Stimulated activated CD8-positive, alpha-beta memory T cell treated with anti-CD3 and anti-CD28 coated beads, Interleukin-4, amount 100 ng/mL, for 4 hours (primary cell): ENCODE measurements at places on chromosomes 6 and 20.

DNA sequence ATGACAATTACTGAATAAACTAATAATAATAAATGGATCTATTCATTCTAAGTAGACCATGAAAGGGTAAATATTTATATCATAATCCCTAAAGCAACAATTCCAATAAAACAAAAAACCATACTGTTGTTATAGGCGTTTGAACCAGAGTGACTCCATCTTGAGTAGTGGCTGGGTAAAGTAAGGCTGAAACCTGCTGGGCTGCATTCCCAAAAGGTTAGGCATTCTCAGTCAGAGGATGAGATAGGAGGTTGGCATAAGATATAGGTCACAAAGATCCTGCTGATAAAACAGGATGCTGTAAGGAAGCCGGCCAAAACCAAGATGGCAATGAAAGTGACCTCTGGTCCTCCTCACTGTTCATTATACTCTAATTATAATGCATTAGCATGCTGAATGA, 8.3 kb downstream of the OR2H1 start:
- no peak for DNase-seq

- DNase-seq, result no peak
Observed at GRCh38 chr6:37306624-37307222, 47.1 kb upstream of the RNF8 start.

- no peak for DNase-seq
Observed at GRCh38 chr6:87115402-87116135, 20.7 kb upstream of the CGA start.

DNA sequence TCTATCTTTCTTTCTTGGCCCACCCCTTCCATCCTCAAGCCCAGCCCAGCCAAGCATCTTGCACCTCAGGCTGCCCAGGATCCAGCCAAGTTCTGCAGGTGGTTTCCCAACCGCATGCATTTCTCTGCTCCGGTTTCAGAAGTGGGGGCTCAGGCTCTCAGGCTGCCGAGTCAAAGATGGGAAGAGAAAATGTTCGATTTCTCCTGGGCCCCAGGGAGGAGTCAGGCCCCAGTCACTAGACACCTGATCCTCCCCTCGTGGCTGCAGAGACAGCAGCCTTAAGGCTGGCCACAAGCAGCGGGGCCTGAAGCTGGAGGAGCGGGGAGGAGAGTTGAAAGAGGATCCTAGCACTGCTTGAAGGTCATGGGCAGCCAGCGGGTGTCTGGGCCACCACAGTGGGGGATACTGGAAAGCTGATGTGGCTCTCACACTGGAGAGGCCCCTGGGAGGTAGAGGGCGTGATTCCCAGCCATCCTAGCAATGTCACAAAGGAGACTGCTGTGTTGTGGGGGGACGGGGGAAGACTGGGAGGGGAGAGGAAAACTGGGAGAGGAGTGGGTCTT, 42.2 kb upstream of the ZFAND3 start:
- DNase-seq, result no peak

DNA sequence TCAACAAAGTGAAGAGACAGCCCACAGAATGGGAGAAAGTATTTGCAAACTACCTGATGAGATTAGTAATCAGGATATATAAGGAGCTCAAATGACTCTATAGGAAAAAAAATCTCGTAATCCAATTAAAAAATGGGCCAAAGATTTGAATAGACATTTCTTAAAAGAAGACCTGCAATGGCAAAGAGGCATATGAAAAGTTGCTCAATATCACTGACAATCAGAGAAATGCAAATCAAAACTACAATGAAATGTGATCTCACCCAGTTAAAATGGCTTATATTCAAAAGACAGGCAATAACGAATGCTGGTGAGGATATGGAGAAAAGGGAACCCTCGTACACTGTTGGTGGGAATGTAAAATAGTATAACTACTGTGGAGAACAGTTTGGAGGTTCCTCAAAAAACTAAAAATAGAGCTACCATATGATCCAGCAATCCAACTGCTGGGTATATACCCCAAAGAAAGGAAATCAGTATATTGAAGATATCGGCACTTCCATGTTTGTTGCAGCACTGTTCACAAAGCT, 65.0 kb downstream of the TOX2 start:
- no peak for DNase-seq

- peak; percentile 38 for DNase-seq
Observed at GRCh38 chr20:31603822-31604566, 1.1 kb upstream of the ID1 start.

DNA sequence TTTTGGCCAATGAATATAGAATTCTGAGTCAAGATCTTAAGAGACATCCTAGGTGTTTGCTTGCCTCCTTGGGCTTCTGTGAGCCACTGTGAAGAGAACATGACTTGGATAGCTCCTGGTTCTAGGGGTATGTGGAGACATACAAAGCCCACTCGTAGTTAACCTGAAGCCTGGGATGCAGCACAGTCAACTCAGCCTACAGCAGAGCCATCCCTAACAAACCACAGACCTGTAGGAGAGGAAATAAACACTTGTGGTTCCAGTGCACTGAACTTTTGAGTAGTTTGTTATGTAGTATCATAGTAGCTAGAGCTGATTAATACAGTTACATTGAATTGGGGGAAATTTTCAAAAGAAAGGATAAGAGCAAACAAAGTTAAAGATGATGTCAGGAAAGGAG, 474.4 kb upstream of the HSF2 start:
- no peak for DNase-seq

- DNase-seq, result no peak
Observed at GRCh38 chr6:150599199-150600009, at the start of gene PLEKHG1. TSS of gene PLEKHG1 (plus strand) at chr6:150599885. CDS start at chr6:150733682, 133,797 bp downstream.

- DNase-seq, result no peak
Observed at GRCh38 chr6:37135835-37136694, 33.9 kb upstream of the PIM1 start.

DNA sequence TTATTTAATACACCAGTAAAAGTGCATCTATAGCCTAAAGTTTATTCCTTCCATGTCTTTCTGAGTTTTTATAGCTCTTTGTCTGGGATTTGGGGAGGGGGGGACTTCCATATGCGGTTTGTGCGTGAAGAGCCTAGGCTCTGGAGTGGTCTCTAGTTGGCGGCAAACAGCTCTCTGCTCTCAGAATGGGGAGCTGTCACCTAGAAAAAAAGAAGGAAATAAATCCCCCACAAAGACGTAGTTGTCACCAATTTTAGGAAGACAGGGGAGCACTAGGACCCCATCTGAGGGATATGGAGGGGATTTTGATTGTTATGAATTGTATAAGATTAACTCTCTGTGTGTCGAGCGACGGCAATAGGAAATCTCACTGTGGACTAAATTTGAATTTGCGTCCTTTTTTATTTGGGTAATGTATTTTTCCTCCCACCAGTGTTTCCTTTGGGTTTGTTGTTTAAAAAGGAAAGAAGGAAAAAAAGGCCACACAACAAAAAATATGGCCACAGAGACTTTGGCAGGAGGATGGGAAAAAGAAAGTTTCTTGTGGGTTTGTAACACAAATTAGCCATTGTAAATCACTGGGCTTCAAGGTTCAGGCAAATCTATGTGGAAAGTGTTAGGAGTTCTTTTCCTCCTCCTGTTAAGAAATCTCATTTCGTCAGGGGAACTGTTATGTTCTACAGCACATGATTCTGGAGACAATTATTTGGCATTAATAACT, 7.4 kb downstream of the POU3F2 start:
- no peak for DNase-seq

- DNase-seq, result no peak
Observed at GRCh38 chr6:151068761-151069312, 170.9 kb upstream of the AKAP12 start.

- no peak for DNase-seq
Observed at GRCh38 chr20:10634211-10634610, 39.6 kb downstream of the JAG1 start.

DNA sequence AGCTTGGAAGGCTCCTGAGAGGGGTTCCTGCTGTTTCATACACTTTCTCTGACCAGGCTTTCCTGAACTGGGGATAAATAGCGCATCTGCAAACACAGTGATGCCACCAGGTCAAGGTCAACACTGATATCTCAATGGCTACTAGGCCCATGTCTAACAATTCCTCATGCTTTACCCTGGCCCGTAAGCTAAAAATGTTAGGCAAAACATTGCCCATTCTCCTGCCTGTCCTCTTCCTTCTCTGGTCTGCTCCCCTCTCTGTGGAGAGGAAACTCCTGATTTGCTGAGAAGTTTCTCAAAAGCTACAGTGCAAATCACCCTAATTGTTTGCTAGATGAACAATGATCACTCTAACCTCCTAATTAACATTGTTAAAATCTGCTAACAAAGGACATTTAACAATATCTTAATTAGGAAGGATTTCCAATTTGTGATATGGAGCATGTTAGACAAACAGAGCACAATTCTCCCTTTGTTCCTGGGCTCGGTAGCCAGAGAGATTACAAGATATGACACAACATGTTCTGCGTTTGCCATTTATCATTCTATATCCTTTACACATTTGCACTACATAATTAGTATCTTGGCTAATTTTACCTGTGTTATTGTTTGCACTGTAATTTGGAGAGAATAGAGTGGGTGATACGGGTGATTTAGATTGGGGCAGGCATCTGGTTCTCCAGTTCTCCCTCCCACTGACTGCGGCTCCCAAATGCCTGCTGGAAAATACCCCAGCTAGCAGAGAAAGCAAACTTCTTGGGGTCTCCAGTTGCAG, 266.8 kb downstream of the CD83 start:
- no peak for DNase-seq

- DNase-seq, result no peak
Observed at GRCh38 chr20:6673071-6673470, 94.4 kb upstream of the BMP2 start.

GRCh38 chr6:167759912-167760311, 66.8 kb upstream of the AFDN start:
- no peak for DNase-seq

- DNase-seq, result no peak
Observed at GRCh38 chr6:156701966-156702365, 75.2 kb upstream of the ARID1B start.
